Gastrocnemius medialis (tissue), 4 donors: ENCODE measurements at places on chromosomes 16 and 17. TPM values are rescaled to one million over a fixed set of nuclear protein-coding genes. Genes with fewer than 3 reads are reported as not detected.
A peak's percentile ranks its signal among the peaks of the same experiment; 100 is the strongest.

GRCh38 chr17:5131146-5131715 lies 15.4 kb downstream of the USP6 start:
- no peaks in the 10 kb centered on the region for H3K27me3 ChIP-seq
- no peak overlapping the region for H3K4me3 ChIP-seq
- no peak overlapping the region for H3K27ac ChIP-seq
- DNase-seq = no peak

DNA sequence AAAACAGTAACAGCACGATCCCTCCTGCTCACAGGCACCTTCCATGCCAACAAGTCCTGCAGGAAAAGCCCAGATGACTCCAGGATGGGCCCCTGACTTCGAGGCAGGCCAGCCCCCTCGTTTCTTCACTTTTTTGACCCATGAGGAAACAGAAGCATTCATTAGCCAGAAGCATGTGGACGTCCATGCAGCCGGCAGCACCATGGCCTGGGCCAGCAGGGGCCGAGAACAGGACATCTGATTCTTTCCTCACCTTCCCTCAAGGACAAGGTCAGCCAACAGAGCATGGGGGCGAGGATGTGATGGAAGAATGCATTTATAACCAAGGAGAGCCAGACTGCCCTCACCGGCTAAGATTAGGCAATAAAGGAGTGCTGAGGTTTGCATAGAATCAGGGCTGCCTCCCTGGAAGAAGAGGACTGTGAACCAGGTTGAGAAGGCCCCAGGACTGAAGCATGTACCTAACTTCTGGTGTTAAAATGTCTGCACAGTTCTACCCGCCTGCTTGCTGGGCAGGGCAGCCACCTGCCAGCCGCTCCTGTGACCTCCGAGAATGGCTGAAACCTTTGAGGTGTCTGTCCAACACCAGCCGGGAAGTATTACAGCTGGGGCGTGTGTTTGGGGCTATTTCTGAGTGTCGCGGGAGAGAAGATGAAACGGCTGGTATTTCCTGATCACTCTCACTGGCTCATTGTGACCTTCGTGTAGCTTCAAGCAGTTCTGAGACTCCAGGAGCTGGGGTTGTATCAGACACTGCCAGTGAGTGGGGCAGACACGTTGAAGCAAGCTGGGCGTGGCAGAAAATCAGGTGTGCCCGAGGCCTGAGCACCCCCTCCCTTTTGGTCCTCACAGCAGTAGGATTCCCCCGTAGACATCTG lies 94.0 kb upstream of the TNRC6C start:
- H3K4me1 ChIP-seq = peaks cover 6% of the 10 kb centered on the region
- no peaks in the 10 kb centered on the region for H3K27me3 ChIP-seq
- H3K36me3 ChIP-seq = no peaks in the 10 kb centered on the region
- no peak for DNase-seq
- no peak overlapping the region for H3K27ac ChIP-seq
- H3K4me3 ChIP-seq = no peak overlapping the region

GRCh38 chr17:80986046-80986445 lies 5.6 kb upstream of the CHMP6 start:
- H3K36me3 ChIP-seq = no peaks in the 10 kb centered on the region
- no peak overlapping the region for H3K27ac ChIP-seq
- H3K4me1 ChIP-seq = peaks cover 19% of the 10 kb centered on the region

DNA sequence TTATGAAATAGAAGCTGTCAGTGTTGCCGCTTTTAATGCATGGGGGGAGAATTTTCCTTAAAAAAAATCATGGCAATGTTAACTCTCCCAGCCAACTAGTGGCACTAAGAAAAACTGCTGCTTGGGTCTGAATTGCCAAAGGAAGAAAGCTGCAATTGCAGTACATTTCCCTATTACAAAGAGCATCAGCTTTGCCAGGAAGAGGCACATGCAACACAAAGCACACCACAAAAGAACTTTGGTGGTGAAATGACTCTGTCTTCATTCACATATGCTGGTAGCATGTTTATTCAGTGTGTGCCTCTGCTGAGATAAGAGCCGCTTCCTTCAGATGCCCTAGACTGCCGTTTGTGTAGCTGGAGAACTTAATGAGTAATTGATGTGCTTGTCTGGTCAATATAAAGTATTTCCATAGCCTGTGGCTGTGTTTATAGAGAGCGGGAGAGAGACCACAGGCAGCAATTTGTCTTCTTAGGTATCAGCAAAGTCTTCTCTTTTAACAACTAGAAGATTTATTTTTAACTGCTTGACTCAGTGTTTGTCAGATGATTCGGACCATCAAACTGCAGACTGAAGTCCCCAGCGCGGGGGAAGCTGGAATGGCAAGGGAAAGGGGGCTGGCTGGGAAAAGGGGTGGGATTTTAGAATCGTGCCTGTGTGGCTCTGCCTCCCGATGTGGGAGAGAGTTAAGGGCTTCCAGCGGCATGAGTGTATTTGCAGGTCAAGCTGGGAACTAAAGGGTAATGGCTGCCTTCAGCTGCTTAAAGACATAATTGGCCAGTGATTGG lies 115.1 kb downstream of the MRTFB start:
- H3K36me3 ChIP-seq = no peaks in the 10 kb centered on the region
- peak; percentile 32 for DNase-seq
- peaks cover 45% of the 10 kb centered on the region for H3K4me1 ChIP-seq
- peak overlapping the region; percentile 89 for H3K27ac ChIP-seq
- H3K4me3 ChIP-seq = peak overlapping the region; percentile 57

The HBQ1 gene
- not detected for total RNA-seq

The SPN gene
- total RNA-seq = 0.84 TPM

The FXR2 gene
- total RNA-seq = 154 TPM

The NTN1 gene
- 4.1 TPM for total RNA-seq

The SLC26A11 gene
- 2.6 TPM for total RNA-seq

The ANKFY1 gene
- total RNA-seq = 12.6 TPM
